Stimulated activated CD8-positive, alpha-beta memory T cell treated with anti-CD3 and anti-CD28 coated beads, Interleukin-7, amount 100 ng/mL, for 4 hours (primary cell): ENCODE measurements at places on chromosomes 7 and 10.

DNA sequence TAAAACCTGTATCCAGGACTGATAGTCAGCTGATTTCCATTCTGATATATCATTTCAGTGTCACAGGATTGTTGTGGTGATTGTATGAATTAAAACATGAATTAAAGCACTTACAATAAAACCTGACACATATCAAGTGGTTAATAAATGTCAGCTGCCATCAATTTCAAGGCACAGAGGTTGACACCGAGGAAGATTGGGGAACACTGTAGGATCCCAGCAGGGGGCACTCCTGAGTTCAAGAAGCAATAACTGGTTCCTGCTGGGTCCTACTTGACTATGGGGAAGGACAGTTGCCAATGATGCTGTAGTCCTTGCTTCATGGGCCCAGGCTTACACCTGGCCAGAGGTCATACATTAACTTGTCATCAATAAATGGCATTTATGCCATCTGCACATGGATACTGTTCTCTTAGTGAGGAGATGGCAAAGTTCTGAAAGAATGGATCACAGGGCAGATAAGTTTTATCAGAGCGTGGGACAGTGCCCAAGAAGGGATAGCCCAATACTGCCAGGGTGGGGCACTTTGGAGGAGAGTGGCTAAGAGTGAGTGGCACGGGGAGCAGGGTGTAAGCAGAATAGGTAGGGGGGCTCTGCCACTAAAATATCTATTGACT lies 24.1 kb downstream of the FZD1 start:
- no peak for DNase-seq

GRCh38 chr10:75335983-75336382 lies 65.6 kb downstream of the ZNF503 start:
- no peak for DNase-seq

DNA sequence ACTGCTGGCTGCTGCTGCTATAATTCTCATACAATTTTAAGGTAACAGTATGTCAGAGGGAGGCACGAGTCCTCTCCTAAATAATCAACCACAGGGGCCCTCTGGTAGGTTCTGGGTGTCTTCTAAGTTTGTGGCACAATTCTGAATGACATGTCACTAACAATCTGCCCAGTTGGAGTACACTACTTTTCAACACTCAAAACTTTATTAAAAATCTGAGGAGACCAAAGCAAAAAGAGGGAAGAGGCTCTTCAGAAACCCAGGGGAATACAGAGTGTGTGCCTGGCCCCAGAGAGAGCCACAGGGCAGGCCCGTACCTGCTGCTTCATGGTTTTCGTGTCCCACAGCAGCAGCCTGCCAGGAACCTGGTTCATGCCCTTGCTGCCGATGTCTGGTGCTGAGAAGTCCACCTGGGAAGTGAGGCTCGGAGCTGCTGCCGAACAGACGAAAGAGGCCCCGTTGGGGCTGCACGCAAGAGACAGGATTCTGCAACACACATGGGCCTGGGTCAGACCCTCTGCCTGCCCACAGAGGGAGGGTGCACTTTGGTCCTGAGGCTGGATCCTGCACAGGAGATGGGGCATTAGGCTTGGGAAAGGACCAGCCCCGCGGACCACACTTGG lies 18.3 kb downstream of the WDR91 start:
- no peak for DNase-seq

GRCh38 chr7:44193011-44193802 lies 4.0 kb upstream of the GCK start:
- DNase-seq, result no peak

GRCh38 chr7:83934118-83934734 lies 260.4 kb downstream of the SEMA3A start:
- DNase-seq, result no peak
